ENCODE measurements at places on chromosomes 12 and 14.

GRCh38 chr12:94167756-94168416 lies 19.5 kb downstream of the PLXNC1 start:
- DNase-seq = no peak

DNA sequence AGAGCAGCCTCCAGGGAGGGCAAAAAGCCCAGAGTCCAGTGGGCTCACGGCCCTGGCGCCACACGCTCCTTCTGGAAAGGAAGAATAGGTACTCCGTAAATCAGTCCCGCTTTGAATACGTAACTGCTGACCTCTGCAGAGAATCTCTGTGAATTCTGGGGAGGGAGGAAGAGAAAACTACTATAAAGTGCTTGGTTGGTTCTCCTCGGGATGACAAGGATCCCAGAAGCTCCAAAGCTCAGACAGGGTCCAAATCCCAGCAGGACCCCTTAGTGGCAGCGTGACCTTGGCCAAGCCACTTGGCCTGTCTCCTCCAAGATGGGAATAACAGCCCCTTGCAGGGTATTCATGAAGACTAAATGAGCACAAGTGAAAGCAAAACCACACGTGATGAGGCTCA lies 31.7 kb downstream of the ANO2 start:
- DNase-seq = no peak

GRCh38 chr14:25095736-25096437 lies 45.9 kb upstream of the STXBP6 start:
- DNase-seq = no peak

DNA sequence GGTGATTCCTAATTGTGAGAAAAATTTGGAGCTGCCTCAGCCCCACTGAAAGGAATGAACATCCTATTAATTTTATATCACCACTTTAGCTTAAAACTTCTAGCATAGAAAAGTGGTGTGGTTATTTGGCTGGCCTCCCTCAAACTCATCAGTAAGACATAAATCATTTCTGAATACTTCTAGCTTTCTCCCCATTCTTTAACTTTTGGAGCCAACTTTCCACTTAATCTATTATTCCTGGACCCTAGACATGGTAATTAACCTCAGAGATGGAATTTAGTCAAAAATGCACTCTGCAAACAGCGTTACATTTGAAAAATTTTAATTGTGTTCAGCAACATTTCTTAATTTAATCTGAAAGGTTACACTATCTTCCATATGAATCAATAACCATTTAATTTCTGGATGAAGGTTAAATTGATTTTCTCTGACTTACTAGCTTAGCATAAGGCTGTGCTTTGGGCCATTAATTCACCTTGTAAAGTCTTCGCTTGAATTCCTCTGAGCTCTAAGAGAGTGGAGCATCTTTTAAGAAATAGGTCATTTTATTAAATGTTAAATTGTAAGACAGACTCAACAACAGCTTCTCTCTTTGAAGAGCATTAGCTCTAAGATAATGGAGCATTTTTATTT lies 753.6 kb upstream of the STXBP6 start:
- no peak for DNase-seq

DNA sequence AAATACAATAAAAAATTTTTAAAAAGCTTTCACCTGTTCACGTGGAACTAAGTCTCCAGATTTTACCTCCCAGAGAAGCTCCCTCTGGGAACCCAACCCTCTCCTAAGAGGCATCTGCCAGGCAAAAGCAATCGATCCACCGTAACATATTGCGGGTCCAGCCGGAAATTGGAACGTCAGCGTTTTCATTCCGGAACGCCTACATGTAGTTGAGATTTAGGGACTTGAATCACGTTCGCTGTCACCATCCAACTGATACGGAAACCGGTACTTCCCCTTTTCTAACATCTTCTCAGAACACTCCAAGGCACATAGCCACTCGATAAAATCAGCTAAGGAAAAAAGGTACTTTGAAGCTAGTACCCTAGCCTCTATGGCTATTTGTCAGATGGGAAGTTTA lies 70.3 kb downstream of the COX16 start:
- no peak for DNase-seq

Data from NCI-H748 treated with DMSO at 0.1 percent for 48 hours (cell line).